Upper lobe of right lung (tissue), 1 donor: ENCODE measurements at places on chromosomes 2 and 18.

- no peak for DNase-seq
Measured at GRCh38 chr2:113206251-113206650, 32.5 kb downstream of the PSD4 start.

GRCh38 chr2:172195836-172196376 is 93.2 kb upstream of the DLX2 start:
- no peak for DNase-seq

DNA sequence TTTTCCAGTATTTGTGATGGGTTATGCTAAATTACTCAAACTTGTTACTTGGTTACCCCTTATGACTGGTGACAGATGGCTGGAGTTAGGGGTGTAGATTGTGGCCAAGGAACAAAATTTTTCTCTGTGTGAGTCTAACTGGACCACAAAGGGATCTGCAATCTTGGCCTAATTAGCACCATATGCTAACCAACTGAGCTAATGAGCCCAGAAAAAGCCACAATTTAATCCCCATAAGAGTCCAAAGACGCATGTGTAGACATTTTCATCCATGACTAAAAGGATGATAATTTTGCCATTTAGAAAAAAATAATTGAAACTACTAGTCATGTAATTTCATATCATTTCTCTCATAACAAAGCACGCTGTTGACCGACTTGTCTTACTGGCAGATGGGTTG is 151.2 kb downstream of the ABCA12 start:
- no peak for DNase-seq

DNA sequence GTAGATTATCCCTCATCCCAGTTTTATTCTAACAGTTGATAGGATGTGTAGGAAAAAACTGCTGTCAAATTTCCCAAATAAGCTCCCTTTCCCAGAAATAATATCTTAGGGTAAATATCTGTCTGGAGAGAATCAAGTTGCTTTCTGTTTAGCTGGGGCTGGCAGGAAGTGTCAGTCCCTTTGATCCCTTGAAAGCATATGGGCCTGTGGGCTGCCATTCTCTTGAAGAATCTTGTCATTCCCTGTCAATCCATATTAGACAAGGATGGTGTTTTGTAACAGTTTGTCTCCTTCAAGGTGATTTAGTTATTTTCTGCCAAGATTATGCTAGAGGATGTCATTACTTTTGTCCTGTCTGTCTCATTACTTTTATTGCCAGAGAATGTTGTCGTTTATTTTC is 37.1 kb upstream of the UBE2E3 start:
- no peak for DNase-seq
